Amygdala (tissue), 56 donors: ENCODE measurements at places on chromosomes 5 and 9.
A peak's percentile ranks its signal among the peaks of the same experiment; 100 is the strongest.

GRCh38 chr5:102090770-102091169 lies 205.3 kb downstream of the SLCO4C1 start:
- no peak for DNase-seq

- DNase-seq = no peak
These were observed 1.7 kb downstream of the PRDM6 start for GRCh38 chr5:123090661-123091297.

DNA sequence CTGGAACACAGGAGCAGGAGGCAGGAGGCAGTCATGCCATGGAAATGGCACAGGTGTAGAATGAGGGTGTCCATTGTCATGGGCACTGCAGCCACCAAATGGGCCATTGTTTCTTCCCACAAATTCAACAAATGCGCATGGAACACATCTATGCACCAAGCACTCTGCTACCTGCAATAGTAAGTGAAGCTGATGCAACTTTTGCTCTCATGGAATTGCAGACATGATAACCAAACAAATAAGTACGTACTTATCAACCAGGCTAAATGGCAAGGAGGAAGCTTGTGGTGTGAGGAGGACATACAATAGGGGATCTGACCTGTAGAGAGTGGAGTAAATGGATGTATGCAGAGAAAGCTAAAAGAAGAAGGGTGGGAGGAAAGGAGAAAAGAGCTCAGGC lies 116.8 kb downstream of the TRIM36 start:
- no peak for DNase-seq

DNA sequence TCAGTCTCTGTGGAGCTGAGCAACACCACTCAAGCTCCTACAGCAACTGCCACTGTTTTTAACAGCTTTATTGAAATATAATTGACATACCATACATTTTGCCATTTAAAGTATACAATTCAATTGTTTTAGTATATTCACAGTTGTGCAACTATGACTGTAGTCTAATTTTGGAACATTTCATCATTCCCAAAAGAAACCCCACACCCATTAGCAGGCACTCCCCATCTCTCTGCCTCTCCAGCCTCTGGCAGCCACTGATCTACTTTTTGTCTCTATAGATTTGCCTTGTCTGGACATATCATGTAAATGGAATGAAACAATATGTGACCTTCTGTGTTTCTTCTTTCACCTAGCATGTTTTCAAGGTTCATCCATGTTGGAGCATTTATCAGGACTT lies 43.5 kb downstream of the RUSC2 start:
- no peak for DNase-seq

DNA sequence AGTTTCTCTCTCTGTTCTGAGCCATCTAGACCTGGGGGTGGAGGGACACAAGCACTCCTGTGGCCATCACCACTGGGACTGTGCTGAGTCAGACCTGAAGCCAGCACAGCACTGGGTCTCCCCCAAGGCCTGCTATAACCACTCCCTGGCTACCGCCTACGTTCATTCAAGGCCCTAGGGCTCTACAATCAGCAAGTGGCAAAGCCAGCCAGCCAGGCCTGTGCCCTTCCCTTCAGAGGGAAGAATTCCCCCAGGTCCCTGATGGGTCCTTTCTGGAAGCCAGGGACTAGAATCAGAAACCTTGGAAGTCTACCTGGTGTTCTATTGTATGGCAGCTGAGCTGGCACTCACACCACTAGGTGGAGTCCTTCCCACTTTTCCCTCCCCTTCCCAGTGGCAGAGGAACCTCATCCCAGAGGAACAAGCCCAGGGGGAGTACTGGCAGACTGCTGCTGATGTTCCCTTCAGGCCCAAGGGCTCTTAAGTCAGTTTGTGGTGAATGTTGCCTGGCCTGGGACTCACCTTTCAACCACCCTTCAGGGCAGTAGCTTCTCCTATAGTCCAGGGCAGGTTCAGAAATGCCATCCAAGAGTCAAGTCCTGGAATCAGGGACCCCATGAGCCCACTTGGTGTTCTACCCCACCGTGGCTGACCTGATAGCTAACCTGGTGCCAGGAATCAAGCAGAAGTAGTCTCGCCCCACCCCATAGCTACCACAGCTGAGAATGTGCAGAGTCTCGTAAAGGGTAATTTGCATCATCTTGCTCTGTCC lies 20.0 kb downstream of the JMY start:
- no peak for DNase-seq

DNA sequence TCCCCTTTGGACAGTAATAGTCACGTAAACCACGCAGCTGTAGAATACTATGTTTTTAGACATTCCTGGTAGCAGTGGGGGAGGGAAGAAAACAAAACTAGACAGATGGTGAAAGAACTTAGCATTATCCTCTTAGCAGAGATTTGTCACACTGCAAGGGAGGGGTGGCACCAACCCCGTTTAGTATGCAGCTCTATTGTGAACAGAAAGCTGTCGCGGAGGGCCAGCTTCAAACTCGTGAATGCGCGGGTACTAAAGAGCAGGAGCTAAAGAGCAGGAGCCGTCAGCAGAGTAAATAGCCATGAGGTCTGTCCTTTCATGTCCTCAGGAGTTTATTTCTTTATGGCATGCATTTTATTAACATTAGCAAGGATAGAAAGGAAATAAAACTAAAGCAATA lies 141.9 kb upstream of the SLC12A2 start:
- no peak for DNase-seq

GRCh38 chr5:89359046-89359445 lies 476.1 kb upstream of the MEF2C start:
- DNase-seq = no peak

- DNase-seq = no peak
These were observed 32.4 kb downstream of the CYSTM1 start for GRCh38 chr5:140207250-140207964.

GRCh38 chr5:88944751-88945531 lies 62.0 kb upstream of the MEF2C start:
- no peak for DNase-seq

GRCh38 chr5:10856683-10857337 lies 95.8 kb upstream of the DAP start:
- peak; percentile 58 for DNase-seq

DNA sequence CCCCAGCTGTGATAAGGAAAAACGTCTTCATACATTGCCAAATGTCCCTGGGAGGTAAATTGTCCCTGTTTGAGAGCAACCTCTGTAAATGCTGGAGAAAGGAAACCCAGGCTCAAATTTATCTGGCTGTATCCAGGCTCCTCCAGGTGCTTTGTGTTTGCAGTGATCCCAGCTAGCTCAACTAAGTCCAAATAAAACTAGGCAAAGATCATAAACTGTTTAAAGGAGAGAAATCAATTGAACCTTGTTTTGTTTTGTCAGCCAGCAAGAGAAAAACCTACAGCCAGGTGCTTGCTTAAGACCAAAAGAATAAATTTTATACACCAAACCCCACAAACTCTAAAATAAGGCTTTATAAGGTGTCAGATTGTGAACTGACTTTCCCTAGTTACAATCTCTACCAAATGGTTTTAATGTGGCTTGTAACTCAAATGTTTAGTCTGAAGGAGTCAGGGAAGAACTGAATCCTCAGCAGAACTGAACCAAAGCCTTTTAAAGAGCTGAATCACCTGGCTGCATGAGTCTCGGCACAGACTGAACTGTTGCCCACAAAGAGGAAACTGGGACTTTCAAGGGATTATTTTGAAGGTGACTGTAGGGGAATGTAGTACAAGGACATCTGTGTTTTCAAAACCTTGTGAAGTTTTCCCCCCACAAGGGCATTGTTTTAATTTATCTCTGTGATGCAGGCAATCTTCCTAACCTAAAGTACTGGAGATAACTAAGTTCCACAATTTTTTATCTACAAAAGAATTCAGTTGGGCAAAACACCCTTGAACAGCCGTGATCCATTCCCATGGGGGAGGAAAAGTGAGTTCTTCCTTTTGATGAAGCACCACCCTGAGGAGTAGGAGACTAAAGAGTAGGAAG lies 201.7 kb upstream of the TARS1 start:
- no peak for DNase-seq

- no peak for DNase-seq
These were observed 277.9 kb upstream of the MSX2 start for GRCh38 chr5:174446446-174446845.

- DNase-seq = peak; percentile 15
These were observed 8.5 kb upstream of the CCDC187 start for GRCh38 chr9:136312436-136312835.

DNA sequence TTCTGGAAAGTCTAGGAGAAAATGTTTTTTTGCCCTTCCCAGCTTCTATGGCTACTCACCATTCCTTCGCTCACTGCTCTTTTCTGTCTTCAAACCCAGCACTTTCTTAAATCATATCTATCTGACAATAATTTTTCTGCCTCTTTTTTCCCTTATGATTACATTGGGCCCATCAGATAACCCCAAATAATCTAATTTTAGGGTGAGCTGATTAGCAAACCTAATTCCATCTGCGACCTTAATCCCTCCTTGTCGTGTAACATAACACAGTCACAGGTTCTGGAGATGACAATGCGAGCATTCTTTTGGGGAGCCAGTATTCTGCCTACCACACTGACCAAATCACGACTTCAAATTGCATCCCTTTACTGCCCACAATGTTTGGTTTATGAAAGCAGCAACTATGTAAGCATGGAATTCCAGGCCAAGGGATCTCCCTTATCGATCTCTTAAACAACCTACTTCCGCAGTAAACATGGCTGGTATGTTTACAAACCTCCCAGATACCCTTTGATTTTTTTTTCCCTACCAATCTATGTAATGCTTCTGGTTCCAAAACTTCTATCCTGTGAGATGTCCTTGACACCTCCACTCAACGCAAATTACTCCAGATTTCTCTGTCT lies 2122.2 kb downstream of the MAT2B start:
- no peak for DNase-seq

DNA sequence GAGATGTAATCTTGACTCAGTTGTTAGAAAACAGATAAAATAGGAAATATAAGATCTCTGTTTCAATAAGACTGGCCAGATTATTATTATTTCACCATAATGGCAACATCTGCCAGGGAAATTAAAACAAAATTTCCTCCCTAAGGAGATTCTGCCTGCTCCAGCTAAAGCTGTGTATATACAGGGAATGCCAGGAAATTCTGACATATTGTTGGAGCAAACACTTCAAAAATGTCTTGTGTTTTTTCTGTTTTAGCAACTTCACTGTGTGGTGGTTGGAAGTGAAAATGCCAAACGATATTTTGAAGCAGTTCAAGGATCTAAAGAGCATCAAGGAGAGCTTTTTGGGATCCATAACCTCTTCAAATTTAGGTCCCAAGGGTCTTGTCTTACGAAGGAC lies 90.8 kb downstream of the ERCC6L2 start:
- no peak for DNase-seq

GRCh38 chr5:110687485-110687884 lies 39.0 kb downstream of the TMEM232 start:
- no peak for DNase-seq

GRCh38 chr9:91775708-91776028 lies 174.4 kb downstream of the ROR2 start:
- no peak for DNase-seq

DNA sequence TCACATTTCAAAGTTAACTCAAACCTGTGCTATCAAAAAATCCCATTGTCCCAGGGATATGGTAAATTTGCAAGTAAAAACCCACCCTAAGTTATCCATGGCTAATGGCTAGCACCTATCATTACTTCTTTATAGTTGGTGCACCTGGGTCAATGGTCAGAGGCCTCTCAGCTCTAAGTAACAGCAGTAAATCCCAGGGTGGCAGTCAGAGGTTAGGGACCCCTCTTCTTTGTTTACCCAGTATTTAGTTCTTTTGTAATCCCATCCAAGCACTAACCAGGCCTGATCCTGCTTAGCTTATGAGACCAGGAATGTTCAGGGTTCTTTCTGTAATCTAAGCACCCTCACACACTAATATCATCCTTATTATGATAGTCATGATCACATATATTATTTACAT lies 52.1 kb upstream of the WWC1 start:
- no peak for DNase-seq

DNA sequence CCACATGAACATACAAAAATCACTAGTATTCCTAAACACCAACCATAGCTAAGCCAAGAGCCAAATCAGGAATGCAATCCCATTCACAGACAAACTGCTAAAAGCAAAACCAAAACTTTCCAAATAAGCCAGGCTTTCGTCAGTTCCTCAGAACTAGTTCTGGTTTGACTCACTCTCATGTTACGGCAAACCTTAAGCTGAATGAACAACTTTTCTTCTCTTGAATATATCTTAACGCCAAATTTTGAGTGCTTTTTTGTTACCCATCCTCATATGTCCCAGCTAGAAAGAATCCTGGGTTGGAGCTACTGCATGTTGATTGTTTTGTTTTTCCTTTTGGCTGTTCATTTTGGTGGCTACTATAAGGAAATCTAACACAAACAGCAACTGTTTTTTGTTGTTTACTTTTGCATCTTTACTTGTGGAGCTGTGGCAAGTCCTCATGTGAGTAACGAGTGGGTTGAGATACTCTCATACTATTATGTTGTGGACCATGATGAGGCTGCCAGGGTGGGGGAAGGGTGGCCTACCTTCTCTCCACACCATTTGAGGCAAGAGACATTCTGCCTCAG lies at the start of gene PDCD1LG2:
TSS of gene PDCD1LG2 (plus strand) at position 172 of the 572 bp plus-strand sequence. CDS start 12,016 bp downstream, outside the sequence.
- DNase-seq = no peak

DNA sequence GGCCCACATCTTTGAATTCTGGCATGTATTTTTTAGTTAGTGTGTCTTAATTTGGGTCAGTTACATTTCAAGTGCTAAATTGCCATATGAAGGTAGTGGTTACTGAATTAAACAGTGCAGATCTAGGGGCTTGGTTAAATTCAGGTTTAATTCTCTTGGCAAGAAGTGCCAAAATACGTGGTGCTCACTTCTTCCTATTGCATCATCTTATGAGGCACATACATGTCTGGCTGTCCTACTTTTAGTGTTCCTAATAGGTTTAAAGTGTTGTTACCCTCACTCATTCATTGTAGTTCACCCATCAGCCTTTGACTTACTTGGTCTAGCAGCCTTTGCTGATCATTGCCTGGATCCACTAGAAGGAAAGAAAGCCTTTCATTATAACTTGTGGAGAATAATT lies 59.5 kb downstream of the RPS6 start:
- DNase-seq = no peak

DNA sequence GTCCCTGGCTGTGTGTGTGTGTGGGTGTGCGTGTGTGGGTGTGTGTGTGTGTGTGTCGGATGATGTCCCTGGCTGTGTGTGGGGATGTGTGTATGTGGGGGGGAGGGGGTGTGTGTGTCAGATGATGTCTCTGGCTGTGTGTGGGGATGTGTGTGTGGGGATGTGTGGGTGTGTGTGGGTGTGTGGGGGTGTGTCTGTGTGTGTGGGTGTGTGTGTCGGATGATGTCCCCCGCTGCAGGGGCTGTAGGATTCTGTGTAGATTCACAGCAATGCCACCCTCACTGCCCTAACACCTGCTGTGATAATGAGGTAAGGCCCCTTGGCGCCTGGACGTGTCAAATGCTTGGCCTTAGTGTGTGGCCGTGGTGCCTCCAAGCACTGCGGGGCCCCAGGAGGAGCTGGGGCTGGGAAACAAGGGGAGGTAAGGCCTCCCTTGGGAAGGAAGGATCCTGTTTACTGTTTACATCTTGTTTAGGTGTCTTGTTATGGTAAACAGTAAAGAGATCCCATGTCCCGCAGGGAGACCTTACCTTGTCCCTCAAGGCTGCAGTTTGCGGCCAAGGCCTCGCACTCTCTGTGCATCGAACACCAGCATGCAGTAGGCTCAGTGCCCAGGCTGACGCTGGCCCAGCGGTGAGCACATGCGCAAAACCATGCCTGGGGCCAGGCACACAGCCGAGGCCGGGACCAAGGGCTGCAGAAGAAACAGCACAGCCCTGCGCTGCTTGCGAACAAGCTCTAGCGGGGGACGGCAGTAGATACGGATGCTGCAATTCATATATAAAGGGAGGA lies 24.1 kb downstream of the AHRR start:
- no peak for DNase-seq
